Germinal center (tissue), 1 donor: ENCODE measurements at places on chromosomes 12 and 14.
A peak's percentile ranks its signal among the peaks of the same experiment; 100 is the strongest.

- DNase-seq: no peak
Observed at GRCh38 chr12:6145564-6145963, 21.1 kb upstream of the VWF start.

DNA sequence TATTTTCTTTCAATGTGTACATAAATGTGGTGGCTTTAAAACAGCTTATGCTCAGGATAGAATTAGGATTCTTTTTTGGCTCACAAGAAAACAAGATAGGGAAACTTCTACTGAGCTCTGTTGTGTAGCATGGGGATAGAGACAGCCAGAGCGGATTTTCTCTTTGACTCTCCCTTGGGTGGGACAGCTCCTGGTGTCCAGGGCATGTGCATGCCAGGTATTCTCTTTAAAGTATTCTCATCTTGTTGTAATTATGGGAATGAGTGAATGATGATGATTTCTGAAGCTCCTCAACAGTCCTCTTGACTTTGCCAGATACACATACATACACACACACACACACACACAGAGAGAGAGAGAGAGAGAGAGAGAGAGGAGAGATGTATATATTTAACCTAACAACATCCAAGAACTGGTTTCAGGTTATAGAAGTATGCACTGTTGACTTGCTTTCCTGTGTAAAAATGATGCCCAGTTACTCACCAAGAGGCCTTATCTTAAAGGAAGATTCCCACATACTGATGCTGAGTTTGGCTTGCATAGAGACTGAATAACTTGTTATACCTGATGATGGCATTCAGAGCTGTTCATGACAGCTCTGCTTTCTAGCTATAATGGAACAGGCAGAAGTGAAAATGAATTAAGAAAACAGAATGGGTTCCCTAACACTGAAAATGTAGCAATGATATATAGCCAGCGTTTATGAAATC lies 387.5 kb downstream of the EGLN3 start:
- no peak for DNase-seq

DNA sequence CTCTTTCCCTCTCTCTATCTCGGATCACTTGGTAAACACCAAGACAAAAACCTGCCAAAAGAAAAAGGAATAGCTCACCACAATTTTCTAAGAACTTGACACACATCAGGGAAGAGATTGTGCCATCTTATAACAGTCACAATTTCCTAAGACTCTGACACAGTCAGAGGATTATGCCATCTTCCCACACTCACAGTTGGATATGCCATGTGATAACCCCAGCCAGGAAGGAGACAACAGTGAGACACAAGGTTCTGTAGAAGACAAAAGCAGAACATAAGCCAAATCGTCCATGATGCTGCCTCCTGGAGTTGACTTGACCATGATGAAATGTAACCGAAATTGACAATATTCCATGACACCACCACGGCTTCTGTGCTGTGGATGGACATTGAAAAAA lies 2.8 kb upstream of the CLEC9A start:
- DNase-seq: no peak

GRCh38 chr14:104550861-104551728 lies 28.5 kb upstream of the C14orf180 start:
- no peak for DNase-seq

DNA sequence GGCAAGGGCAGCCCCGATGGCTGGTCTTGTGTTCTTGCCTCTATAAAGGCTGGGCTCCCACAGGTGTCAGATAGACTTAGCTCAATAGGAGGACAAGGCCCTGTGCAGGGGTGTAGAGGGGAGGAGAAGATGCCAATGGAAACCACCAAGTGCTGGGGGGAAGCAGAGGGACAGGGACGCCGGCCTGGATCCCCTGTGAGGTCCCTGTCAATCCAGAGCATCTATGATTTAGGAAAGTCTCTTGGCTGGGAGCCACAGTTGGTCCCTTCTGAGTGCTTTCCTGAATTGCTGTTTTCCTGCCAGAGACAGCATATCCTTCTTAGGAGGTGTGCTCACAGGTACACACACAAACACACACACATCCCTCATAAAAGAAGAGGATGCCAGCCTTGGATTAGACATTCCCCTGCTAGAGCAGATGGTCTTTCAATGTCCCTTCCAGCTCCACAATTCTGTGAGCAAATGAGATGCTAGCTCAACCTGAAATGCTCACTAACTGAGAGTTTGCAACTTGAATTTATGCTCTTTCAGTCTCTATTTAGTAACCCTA lies 62.7 kb downstream of the TTC7B start:
- DNase-seq: no peak

GRCh38 chr14:25103271-25103670 lies 53.3 kb upstream of the STXBP6 start:
- DNase-seq: no peak

GRCh38 chr14:36646664-36647416 lies 14.8 kb upstream of the PAX9 start:
- DNase-seq: no peak

- DNase-seq: no peak
Observed at GRCh38 chr12:10171973-10172728, at the start of gene OLR1. Gene OLR1, minus strand, starts transcription at chr12:10172132. Its CDS starts 55 bp downstream, at chr12:10172077.

- no peak for DNase-seq
Observed at GRCh38 chr12:124445826-124446225, 121.6 kb downstream of the NCOR2 start.

DNA sequence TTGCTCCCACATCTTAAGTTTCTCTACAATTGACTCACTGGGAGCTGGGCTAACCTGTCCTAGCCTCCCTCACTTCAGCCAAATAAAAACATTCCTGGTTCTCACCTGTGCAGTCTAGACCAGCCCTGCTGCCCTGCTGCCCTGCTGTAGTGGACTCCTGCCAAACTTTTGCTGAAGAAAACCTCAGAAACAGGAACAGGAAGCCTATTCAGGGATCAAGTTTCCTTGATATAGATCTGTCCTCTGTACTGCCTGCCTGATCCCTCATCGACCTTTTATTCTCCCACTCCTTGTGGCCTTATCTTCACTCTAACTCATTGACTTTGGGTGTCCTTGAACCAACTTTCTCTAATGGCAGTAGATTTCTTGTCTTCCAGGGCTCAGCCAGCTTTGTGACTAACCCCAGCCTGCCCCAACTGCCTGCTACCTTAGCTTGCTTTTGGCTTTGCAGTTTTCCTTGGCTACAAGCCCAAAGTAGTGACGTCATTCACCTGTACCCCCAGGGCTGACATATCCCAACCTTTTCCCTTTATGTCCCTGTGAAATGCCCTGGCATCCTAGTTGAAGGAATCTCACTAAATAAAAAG lies 234.8 kb downstream of the DUSP6 start:
- DNase-seq: no peak

DNA sequence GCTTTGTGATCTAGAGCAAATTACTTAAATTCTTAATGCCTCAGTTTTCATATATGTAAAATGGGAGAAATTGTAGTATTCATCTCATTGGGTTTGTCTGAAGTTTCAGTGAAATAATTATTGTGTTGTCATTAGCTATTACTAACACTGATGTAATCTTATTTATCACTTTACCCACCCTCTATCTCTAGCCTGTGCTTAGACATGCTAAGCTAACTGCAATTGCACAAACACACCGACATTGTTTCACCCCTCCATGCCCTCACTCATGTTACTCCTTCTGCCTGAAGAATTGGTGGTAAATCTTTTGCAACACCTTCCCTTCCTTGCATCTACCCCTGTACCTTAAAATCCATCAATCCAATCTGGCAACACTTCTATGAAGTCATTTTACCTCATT lies 241.6 kb downstream of the BCAT1 start:
- no peak for DNase-seq

GRCh38 chr14:36553656-36554260 lies 28.7 kb downstream of the NKX2-8 start:
- peak; percentile 6 for DNase-seq

DNA sequence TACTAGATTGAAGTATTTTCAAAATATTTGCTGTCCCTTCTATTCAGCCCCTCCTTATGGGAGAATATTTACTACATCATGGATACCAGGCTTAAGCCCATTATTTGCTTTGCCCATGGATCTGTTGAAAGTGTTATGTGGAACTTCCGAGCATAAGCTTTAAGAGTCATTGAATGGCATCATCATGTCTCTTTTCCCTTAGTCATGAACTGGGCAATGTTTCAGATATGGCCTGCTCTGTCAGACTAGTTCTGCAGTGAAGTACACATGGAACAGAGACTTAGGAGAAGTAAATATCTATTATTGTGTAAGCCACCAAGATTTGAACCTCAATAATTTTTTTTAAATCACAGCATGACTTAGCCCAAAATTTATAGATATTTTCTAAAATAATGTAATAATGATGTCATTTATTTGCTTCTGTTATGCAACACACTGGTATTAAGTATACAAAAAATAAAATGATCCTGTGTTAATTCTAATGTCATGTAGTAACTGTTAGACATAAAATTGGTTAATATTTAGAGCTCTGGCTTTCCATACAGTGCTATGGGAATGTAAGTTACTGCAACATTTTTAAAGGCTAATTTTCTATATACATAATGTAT lies 1097.3 kb downstream of the SLC16A7 start:
- no peak for DNase-seq

- DNase-seq: no peak
Observed at GRCh38 chr12:105945880-105946279, 192.9 kb downstream of the NUAK1 start.
